ENCODE measurements at places on chromosomes 3 and 15. TPM values are rescaled to one million over a fixed set of nuclear protein-coding genes. Genes with fewer than 3 reads are reported as not detected.
A peak's percentile ranks its signal among the peaks of the same experiment; 100 is the strongest.

- DNase-seq = no peak
These were observed 11.2 kb downstream of the CSNK1G1 start for GRCh38 chr15:64344651-64345294.

DNA sequence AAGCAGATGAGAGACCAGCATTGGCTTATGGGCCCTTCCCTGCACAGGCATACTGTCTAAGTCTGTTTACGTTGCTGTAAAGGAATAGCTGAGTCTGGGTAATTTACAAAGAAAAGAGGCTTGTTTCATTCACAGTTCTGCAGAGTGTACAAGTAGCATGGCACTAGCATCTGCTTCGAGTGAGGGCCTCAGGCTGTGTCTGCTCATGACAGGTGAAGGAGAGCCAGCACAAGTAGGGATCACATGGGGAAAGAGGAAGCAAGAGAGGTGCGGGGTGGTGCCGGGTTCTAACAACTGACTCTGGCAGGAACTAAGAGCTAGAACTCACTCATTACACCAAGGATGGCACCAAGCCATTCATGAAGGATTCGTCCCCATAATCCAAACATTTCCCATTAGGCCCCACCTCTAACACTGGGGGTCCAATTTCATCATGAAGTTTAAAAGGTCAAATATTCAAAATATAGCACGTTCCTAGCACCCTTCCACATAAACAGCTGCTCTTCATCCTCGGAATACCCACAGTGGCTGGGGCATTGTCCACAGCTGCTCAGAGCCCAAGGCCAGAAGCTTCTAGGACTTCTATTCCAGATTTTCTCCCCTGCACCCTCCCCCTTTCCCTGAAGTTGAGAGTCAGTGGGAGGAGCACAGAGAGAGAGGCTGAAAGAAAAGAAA, 5.6 kb downstream of the RTP3 start:
- DNase-seq = peak; percentile 92

- DNase-seq = peak; percentile 12
These were observed 70.4 kb downstream of the RGMA start for GRCh38 chr15:93018574-93018973.

The CCR8 gene
- total RNA-seq = not detected

The CDV3 gene
- total RNA-seq = 396 TPM

The DUOX1 gene
- not detected for total RNA-seq
